ENCODE measurements at places on chromosomes 7 and 10.

DNA sequence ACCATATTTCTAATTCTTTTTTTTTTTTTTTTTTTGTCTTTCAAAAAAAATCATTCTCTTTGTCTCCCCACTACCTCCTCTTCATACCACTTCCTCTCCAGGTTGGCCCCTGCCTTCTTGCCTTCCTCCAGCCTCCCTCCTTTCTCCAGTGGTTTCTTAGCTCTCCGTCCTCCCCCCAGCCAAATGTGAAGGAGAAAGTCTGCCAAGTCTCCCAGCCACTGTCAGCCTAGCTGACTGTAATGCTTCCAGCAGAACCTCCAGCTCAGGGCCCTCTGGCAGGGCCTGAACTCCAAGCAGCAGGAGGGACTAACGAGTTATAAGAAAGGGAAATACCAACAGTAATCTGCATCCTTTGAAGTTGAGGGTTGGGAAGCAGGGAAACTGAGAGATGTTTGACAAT is 35.5 kb upstream of the BICC1 start:
- DNase-seq, result no peak

DNA sequence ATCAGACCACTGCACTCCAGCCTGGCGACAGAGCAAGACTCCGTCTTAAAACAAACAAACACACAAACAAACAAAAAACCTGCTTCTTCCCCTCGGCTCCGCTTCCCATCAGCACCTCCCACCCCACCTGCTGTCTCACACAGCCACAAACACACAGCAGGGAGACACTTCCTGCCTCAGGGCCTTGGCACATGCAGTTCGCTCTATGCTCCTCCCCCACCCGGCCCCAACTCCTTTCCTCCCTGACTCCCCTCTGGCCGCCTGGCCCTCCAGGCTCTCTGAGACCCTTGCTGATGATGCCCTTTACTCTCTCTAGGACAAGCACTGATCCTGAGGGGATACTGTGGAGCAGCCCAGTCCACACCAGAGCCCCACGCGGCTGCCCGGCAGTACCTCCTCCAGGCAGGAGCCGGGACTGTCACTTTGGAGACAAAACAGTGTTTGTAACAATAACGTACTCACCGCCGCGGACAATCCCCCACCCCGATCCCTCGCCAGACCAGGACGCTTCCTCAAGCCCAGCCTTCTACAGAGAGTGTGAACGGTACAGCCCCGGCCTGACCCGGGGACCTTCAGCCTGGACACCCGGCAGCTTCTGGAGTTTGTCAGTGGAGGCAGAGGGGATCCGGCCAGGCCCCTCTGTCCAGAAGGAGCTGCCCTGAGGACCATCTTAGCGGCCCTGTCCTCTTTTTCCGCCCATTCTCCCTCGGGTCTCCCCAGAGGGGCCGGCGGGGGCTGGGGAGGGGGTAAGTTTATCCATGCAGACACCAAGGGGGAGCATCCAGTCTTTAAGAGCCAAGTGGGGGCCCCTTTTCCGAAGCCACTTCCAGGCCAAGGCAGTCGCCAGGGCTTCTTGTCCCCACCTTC is 50.0 kb upstream of the GTF2IRD1 start:
- DNase-seq, result no peak

GRCh38 chr10:16812676-16813075 is 4.5 kb downstream of the RSU1 start:
- DNase-seq, result no peak

DNA sequence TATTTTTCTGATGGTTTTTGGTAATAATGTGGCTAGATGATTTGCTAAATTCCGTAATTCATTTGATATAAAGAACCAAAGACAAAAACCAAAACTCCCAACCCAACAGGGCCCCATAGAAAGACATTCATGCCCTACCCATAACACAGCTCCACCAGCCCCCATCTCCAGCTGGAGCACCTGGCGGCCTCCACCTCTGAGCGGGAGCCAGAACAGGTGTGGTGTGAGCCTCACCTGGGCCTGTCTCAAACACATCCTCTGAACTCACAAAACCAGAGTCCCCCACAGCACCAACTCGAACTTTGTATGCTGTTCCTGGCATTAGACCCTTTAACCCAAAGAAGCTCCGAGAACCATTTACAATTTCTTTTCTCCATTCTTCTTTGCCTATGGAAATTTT is 36.5 kb upstream of the LAMB4 start:
- no peak for DNase-seq

- no peak for DNase-seq
Observed at GRCh38 chr7:8597565-8597964, 164.2 kb downstream of the NXPH1 start.

DNA sequence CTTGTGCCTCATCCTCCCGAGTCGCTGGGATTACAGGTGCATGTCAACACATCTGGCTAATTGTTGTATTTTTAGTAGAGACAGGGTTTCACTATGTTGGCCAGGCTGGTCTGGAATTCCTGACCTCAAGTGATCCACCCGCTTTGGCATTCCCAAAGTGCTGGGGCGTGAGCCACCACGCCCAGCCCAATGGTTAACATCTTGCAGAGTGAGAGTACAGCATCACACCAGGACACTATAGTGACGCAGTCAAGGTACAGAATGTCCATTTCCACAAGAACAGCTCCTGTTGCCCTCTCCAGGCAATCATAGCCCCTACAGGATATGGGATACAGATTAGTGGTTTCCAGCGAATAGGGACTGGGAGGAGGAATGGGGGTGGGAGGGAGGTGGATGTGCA is 34.0 kb downstream of the MYO1G start:
- DNase-seq, result no peak

- no peak for DNase-seq
Observed at GRCh38 chr7:38465956-38466355, 165.2 kb downstream of the AMPH start.

- no peak for DNase-seq
Observed at GRCh38 chr7:21358648-21359047, 69.2 kb upstream of the SP4 start.

GRCh38 chr7:101671371-101672356 is 42.6 kb upstream of the MYL10 start:
- no peak for DNase-seq

Measured in activated naive CD4-positive, alpha-beta T cell (primary cell).